Activated T-helper 1 cell treated with anti-CD3 and anti-CD28 coated beads, Interleukin-2, amount 50 U/mL, for 16 hours (primary cell): ENCODE measurements at places on chromosomes 1 and 21.
A peak's percentile ranks its signal among the peaks of the same experiment; 100 is the strongest.

- no peak for DNase-seq
Observed at GRCh38 chr1:156419854-156420204, 50.8 kb downstream of the RHBG start.

DNA sequence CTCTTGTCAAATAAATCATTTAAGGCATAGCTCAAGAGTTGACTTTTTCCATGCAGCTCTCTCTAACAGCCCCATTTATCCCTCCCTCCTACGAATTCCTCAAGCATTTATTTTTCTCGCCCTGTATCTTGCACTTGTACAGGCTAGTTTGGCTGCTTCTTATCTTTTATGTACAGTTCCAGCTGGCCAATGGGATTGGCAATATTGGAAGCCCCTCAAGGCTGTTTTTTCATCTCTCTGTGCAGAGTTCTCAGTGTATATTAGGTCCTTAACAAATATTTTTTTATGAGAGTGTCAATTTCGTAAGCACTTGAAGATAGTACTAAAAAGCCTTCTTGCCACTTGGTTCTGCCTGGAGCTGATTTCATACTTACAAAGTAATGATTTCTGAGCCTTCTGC, 356.0 kb downstream of the ST6GALNAC3 start:
- DNase-seq = no peak

DNA sequence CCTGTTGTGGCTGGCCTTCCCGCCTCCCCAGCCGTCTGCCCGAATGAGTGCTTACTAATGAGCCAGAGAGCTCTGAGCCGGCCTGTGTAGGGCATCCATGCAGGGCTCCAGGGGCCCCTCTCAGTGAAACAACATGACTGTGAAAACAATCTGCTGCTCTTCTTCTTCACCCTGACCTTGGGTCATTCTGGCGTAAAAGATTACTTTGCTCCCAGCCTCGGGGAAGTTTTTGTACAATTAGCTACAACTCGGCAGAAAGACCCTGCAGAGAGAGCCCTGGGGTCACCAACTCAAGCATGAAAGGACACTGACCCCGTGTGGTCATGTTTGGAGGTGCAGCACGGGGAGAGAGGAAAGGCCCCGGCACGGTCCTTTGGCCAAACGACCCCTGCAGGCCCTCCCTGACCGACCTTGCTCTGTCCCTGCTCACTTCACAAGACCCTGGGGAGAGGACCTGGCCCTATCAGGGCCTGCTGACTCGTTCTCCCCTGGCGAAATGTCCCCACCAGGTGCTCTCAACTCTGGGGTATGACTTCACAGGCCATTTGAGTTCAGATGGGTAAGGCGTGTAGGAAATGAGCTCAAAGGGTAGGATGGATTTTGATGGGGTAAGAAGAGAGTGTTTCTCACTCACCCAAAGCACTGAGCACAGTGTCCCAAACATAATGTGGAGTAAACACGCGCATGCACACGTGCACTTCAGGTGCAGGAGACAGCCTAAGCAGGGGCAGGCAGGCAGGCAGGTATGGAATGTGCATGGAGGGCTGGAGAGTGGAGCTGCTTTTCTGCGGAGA, 22.9 kb upstream of the FAM20B start:
- peak; percentile 39 for DNase-seq

GRCh38 chr1:205588636-205589035, 43.2 kb downstream of the ELK4 start:
- DNase-seq = no peak

GRCh38 chr21:41753006-41753898, 13.6 kb downstream of the RIPK4 start:
- DNase-seq = no peak

DNA sequence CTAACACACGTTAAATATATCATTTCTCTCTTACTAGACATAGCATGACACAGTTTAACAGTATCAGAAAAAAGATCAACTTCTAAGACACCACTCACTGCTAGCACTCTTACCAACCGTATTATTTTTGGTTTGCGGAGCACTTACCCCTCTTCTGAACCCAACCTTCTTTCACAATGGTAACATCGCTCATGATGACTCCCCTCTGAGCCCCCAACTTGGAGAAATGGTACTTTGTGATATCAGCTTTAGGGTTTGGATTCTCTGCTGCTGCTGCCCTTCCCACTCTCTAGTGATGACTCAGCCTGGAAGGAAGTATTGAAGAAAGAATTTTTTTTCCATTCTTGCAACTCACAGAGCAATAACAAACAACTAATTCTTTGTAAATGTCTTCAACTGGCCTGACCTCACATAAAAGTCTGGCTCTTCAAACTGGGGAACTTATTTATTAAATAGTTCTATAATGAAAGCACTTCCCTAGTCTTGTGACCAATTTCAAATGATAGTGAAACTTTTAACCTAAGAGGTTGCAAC, 7.0 kb downstream of the AKT3 start:
- no peak for DNase-seq

GRCh38 chr21:32772281-32773047, 909 bp upstream of the PAXBP1 start:
- DNase-seq = peak; percentile 49

DNA sequence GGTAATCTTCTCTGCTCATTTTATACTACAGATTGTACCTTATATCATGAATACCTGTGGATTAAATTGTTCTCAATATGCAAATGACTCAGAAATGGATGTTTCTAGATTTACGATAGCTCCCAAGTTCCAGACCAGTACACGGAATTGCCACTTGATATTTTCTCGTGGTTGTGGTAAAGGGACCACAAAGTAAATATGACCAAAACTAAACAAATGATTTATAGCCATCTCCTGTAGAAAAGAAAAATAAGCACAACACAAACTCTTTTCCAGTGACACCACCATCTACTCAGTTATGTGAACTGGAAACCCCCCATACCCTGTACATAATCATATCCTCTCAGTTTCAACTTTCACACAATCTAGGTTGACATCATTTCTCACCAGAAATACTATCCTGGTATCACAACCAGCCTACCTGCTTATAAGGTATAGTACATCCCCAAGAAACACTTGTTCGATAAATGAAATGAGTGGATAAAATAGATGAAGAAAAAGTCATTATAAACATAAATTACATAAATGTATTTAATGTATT, 172.3 kb downstream of the ADGRL4 start:
- DNase-seq = no peak

DNA sequence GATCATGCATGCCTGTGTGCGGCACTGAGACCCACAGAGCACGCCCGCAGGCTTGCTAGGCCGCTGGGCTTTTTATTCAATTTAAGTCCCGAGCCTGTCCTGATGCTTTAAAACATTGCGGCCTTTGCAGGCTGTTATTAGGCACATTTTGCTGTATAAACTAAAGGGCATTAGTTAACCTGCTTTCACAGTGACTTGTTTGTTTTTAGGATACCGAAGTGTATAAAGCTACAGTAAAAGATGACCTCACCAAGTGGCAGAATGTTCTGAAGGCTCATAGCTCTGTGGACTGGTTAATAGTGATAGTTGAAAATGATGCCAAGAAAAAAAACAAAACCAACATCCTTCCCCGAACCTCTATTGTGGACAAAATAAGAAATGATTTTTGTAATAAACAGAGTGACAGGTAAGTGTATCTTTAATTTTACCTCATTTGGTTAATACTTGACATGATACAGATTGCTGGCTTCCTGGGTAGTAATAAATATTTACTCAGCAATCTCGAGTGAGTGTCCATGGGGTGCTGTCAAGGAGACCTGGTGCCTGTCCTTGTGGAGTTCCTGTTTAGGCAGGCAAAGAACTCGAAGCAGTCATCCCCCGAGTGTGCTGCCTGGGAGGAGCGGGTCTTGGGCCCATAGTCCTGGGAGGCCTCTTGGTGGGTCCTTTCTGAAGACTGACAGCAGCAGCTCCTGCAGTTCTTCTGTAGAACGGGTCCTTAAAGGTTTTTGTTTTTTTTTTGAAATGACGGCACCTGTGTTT, 40.1 kb downstream of the TRAPPC10 start:
- no peak for DNase-seq

DNA sequence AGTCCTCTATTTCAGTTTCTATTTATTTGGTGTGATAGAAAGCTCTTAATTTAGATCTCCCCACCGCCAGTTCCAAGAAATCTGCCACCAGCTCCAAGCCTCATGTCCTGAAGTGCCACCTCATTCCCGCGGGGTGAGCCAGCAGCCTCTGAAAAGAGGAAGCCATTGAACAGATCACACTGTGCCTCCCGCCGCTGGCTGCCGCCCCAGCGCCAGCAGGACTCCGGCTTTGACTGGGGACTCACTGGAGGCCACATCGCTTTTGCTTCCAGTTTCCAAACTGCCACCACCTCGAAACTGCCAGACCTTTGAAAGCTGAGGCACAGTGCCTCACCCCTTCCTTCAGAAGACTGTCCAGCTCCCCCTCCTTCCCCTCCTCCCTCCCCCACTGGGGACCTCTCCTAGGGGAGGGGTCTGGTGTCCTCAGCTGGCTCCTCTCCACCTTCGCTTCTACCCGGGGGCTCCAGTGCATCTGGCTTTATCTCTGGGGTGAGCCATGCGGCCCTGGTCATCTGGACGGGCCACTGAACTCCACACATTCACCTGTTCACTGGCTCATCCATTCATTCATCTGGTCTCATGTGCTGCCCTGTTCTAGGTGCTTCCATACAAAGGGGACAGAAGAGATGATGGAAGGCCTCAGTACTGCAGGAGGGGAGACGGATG, 58.9 kb downstream of the VPS26C start:
- no peak for DNase-seq

DNA sequence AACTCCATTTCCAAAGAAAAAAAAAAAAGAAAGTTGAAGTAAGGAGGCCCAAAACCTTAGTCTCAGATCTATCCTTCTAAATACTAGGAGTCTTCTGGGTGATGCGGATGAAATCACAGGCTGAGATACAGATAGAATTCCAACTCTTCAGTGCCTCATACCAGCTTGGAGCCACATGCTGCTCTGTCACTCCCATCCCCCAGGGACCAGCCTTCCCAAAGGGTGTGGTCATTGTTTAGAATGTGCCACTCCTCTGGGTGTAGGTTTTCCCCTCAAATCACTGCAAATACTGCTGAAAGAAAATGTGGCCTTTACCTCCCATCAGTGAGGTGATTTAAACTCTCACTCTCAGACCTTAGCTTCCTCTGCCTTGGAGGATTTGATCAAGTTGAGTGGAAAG, 112.9 kb downstream of the CDC7 start:
- no peak for DNase-seq

DNA sequence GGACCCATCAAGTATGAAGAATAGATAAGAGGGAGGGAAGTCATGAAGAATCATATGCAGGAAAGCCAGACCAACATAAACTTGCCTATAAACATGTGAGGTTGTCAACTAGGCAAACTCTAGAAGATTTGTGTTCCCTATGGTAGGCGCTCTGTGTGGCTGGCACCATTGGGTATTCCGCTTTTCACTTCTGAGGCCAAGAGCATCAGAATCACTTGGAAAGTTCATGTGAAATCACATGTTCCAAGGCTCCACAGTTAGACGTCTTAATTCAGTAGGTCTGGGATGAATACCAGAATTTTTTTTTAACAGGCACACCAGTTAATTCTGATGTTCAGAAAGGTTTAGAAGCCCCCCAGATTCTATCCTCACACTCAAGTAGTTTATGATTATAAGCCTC, 50.5 kb upstream of the LAX1 start:
- DNase-seq = no peak

DNA sequence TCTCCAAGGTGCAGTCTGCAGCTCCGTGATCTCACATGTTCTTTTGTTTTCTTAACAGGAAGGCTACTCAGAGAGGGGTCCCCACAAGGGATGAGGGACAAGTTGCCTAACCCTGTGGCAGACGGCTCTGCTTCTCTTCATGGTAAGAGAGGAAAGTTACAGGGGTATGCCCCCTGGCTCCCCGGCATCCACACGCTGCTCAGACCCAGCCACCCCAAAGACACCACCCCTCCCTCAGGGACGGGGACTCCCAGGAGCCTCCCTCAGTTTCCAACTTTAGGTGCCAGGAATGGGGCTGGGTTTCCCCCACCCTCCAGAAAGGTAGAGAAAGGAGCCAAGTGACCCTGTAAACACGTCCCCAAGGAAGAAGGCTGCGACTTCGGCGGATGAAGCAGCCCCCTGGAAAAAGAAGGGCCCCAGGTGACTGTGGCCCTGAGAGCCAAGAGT, 19.7 kb downstream of the OPTC start:
- DNase-seq = no peak

GRCh38 chr1:222654849-222655248, 37.0 kb downstream of the MIA3 start:
- peak; percentile 56 for DNase-seq

DNA sequence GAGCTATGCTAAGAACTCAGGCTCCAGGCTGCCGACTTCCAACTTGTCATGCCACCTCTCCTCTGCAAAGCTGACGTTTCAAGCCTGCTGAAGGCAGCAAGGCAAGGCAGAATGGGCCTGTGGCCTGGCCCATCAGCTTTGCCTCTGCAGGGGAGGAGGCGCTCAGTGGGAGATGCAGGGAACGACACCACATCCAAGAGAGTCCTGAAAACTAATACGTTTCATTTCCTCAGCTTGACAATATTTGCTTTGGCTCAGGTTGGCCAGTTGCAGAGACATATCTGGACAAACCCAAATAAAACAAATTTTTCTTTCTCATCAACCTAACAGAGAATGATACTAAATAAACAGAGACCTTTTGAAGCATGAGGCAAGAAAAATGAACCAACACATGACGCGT, 35.3 kb downstream of the BEND5 start:
- DNase-seq = no peak

- no peak for DNase-seq
Observed at GRCh38 chr1:162333991-162334390, 42.7 kb downstream of the SPATA46 start.

GRCh38 chr1:175604942-175605286, 138.5 kb downstream of the TNR start:
- DNase-seq = no peak

DNA sequence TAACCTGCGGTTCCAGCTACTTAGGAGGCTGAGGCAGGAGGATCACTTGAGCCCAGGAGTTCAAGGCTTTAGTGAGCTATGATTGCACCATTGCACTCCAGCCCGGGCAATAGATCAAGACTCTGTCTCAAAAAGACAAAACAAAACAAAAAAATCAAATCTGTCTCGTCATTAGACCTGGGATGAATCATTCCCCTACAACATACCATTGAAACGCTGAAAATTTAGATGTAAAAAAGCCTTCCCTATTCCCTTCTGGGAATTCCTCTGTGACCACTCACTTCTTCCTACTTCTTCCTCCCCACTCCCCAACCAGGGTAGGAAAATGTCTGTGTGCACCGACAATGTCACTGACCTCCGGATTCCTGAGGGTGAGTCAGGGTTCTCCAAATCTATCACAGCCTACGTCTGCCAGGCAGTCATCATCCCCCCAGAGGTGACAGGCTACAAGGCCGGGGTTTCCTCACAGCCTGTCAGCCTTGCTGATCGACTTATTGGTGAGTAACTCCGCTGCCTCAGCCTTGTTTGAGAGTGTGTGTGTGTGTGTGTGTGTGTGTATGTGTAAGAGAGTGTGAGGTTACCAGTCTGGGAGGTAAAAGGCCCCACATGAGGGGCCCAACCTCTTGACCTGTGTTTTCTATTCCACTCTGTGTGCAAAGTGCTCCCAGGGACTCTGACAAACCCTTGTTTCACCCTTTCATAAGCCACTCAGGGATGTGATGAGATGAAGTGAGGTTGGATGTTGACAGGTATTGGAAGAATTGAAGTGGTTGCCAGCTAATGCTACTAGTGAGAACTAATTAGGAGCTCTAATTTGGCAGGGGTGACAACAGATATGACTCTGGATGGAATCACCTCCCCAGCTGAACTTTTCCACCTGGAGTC, 16.3 kb upstream of the SARS1 start:
- no peak for DNase-seq

- DNase-seq = no peak
Observed at GRCh38 chr1:30823627-30823968, 66.0 kb upstream of the LAPTM5 start.
